ENCODE measurements at places on chromosomes 6 and 20. TPM values are rescaled to one million over a fixed set of nuclear protein-coding genes. Genes with fewer than 3 reads are reported as not detected.

GRCh38 chr6:71181565-71181964 lies 107.0 kb upstream of the OGFRL1 start:
- DNase-seq, result no peak
- H3K36me3 ChIP-seq, result peaks cover 4% of the 10 kb centered on the region
- peaks cover 9% of the 10 kb centered on the region for H3K27me3 ChIP-seq
- H3K27ac ChIP-seq, result no peak overlapping the region
- H3K4me1 ChIP-seq, result no peaks in the 10 kb centered on the region
- no peak overlapping the region for H3K4me3 ChIP-seq

- no peak for DNase-seq
- H3K27me3 ChIP-seq, result peaks cover 13% of the 10 kb centered on the region
- H3K36me3 ChIP-seq, result peaks cover 8% of the 10 kb centered on the region
- H3K27ac ChIP-seq, result peak overlapping the region; percentile 96
- H3K4me1 ChIP-seq, result peaks cover 19% of the 10 kb centered on the region
Measured at GRCh38 chr20:38471987-38472512, 593 bp upstream of the RALGAPB start.

Gene HLA-C
- 188 TPM for total RNA-seq

DNA sequence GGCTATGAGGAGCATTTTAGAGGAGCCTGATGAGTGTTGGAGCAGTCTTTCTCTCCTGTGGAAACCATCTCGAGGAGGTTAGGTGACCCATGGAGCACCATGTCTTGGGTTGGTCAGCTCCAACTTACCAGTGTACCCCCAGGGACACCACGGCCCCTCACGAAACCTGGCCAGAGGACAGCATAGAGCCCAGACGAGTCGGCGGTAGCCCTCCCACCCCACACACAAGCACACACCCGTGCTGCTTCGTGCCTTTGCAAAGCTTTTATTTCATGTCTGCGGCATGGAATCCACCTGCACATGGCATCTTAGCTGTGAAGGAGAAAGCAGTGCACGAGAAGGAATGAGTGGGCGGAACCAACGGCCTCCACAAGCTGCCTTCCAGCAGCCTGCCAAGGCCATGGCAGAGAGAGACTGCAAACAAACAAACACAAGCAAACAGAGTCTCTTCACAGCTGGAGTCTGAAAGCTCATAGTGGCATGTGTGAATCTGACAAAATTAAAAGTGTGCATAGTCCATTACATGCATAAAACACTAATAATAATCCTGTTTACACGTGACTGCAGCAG lies 53.6 kb downstream of the EZR start:
- H3K27me3 ChIP-seq, result no peaks in the 10 kb centered on the region
- H3K27ac ChIP-seq, result no peak overlapping the region
- H3K4me3 ChIP-seq, result no peak overlapping the region
- no peak for DNase-seq
- peaks cover 34% of the 10 kb centered on the region for H3K36me3 ChIP-seq

GRCh38 chr6:155248008-155249001 lies 15.5 kb upstream of the CLDN20 start:
- H3K4me3 ChIP-seq, result peak overlapping the region; percentile 65
- H3K27ac ChIP-seq, result peak overlapping the region; percentile 95
- H3K27me3 ChIP-seq, result no peaks in the 10 kb centered on the region
- H3K36me3 ChIP-seq, result peaks cover 14% of the 10 kb centered on the region
- no peak for DNase-seq
- H3K4me1 ChIP-seq, result peaks cover 5% of the 10 kb centered on the region

- H3K27ac ChIP-seq, result no peak overlapping the region
- peaks cover 11% of the 10 kb centered on the region for H3K4me1 ChIP-seq
- DNase-seq, result no peak
- H3K27me3 ChIP-seq, result no peaks in the 10 kb centered on the region
- no peaks in the 10 kb centered on the region for H3K36me3 ChIP-seq
Measured at GRCh38 chr6:136703331-136703865, 88.9 kb downstream of the MAP3K5 start.

Measured in type B pancreatic cell (in vitro differentiated cells).